MCF 10A (cell line): ENCODE measurements at places on chromosomes 6 and 20. TPM values are rescaled to one million over a fixed set of nuclear protein-coding genes. Genes with fewer than 3 reads are reported as not detected.

The MOG gene
- total RNA-seq: not detected in 2 replicates

The SALL4 gene
- 0.49 and 0.61 TPM in 2 replicates for total RNA-seq

The SPDEF gene
- total RNA-seq: not detected in 2 replicates

The SDC4 gene
- total RNA-seq: 180 and 209 TPM in 2 replicates

The ERVFRD-1 gene
- not detected in 2 replicates for total RNA-seq

The RNGTT gene
- total RNA-seq: 14.6 and 20.6 TPM in 2 replicates

The RNF144B gene
- 40.6 and 57.9 TPM in 2 replicates for total RNA-seq

The TMEM244 gene
- total RNA-seq: not detected in 2 replicates

The TSHZ2 gene
- 1.6 and 2.3 TPM in 2 replicates for total RNA-seq
